ENCODE measurements at places on chromosomes 7 and 10.

- DNase-seq: peak; percentile 47
Measured at GRCh38 chr7:15720849-15721471, 34.5 kb upstream of the MEOX2 start.

- DNase-seq: no peak
Measured at GRCh38 chr7:121002-121785, 71.2 kb upstream of the FAM20C start.

DNA sequence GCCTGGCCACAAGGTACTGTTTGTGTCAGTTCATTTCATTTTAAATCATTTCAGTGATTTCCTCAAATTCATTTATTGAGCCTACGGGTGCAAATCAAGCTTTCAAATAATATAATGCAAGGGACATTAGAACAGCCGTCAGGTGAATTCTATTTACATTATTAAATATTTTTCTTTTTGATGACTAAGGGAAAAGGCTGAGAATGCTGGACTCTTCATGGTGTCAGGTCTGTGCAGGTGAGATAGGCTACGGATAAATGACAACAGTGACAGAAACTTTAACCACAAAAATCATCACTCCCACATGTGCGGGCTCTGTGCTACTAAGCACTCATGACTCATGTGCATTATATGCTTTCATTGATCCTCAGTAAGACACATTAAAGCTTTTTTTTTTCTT, 149.2 kb upstream of the ZNF716 start:
- DNase-seq: no peak

DNA sequence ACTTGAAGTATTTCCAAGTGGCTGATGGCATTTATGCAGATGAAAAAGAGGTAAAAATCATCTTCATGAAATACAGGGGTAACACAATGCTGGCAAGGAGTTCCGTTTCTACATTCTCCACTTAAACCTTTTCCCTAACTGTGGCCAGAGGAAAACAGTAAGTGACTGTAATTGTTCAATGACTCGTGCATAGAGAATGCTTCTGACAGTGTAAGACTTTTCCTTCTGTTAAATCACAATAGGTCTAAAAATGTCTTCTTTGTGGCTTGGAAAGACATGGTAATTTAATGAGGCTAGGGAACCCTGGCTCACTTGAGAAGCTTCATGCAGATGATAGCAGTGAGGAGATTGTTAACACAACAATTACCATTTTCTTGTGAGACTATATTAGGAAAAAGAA, 50.3 kb upstream of the RSU1 start:
- peak; percentile 73 for DNase-seq

GRCh38 chr10:123995082-123995460, 98.3 kb downstream of the CHST15 start:
- no peak for DNase-seq

DNA sequence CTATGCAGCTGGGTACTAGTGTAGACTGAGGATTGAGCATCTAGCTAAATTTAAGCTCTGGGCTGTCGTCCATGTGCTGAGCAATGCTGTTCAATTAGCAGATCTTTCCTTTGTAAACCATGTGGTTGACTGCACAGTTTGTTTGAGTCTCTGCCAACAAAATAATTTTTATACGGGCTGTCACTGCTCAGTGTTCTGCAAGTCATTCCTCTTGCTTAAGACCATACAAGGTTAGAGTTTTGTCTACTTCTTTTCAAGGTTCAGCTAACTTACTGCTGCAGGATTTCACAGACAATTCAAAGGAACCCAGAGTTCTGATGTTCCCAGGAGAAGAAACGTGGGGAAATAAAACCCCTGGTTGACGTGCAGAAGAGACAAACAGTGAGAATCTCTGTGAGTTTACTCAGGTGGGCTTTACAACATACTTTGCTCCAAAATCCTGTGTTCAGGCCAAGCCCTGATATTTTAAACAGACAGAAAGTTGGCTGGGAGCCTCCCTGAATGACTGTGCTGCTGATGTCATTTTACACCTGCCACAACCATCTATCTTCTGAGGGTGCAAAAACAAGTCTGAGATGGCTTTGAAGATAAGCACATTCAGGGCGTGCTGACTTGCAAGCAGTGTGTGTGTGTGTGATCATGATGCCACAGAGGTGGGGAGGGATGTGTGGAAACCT, 177.1 kb upstream of the SVIL start:
- DNase-seq: peak; percentile 94

DNA sequence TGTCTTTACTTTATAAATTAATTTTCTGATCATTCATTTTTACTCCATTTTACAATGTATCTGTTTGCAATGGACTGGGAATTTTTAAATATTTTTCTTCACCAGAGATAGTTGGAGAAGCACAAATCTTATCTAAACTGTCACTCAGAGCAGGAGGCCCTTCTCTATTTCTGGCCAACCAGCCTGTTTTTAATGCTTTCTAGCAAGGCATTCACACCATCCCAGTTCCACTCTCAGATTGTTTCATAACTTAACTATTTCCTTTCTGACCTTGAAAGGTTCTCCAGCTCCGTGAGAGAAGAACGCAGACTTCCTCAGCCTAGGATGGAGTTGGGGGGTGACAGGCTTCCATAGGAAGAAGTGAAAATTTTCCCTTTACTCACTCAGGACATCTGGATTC, 155.8 kb downstream of the SKIDA1 start:
- DNase-seq: no peak

- no peak for DNase-seq
Measured at GRCh38 chr7:1230411-1231213, 2.1 kb upstream of the UNCX start.

DNA sequence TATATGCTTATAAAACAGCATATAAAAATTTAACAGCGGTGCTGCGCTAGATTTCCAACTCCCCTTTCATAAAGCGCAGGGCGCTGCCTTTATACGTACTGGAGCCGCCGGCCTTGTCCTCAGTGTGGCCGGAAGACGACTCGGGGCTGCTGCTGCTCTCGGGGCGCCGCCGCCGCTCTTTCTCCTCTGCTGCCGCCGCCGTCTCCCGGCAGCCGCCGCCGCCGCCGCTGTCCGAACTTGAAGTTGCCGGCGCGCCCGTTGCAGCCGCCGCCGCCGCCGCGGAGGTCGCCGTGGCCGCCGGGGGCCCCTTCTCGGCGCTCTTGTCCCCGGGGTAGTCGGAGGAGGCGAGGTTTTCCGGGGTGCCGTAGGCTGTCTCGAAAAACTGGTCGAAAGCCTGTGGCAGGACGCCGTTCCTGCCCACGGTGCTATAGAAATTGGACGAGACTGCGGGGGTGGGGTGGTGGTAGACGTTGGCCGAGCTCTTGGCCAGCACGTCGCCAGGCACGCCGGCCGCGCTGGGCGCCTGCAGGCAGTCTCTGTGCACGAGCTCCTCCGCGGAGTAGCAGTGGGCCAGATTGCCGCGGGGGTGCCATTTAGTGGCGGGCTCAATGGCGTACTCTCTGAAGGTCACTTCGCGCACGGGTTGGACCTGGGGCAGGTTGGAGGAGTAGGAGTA, 557 bp downstream of the HOXA11 start:
- DNase-seq: peak; percentile 83

DNA sequence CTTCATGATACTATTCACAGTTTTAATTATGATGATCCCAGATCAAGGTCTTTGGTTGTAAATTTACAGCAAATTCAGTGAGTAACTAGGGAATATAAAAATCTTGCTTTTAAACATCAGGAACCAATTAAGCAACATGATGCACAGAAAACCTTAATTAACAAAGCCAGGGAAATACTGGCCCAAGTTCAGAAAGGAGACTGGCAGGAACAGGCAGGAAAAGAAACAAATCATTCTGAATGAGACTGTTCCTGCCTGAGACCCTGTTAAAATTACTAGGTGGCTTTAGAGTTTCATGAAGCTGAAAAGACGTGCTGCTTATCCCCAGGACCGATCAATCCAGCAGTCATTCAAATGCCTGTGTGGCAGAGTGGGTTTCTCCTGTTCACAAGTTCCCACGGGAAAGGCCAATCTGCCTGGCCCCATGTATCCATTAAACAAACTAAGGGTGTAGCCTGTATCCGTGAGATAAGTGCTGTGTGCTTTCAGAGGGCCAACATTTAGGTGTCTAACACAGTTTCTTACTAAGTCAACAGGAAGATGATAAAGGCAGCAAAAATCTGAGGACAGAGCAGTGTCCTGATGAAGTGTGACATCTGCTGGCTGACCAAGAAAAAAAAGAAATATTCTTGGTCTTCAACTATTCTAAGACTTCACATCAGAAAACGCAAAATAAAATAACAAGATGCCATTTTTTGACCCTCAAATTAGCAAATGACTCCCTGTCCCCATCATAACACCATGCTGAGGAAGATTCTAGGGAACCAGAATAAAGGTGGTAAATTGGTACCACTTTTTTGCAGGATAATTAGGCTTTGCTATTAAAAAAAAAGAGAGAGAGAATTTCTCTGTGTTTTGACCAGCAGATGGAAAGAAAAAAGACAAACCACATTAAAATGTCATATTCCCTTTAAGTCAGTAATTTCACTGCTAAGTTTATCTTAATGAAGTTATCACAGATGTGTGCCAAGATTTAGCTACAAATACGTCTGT, 34.2 kb downstream of the PUS7 start:
- DNase-seq: peak; percentile 86

DNA sequence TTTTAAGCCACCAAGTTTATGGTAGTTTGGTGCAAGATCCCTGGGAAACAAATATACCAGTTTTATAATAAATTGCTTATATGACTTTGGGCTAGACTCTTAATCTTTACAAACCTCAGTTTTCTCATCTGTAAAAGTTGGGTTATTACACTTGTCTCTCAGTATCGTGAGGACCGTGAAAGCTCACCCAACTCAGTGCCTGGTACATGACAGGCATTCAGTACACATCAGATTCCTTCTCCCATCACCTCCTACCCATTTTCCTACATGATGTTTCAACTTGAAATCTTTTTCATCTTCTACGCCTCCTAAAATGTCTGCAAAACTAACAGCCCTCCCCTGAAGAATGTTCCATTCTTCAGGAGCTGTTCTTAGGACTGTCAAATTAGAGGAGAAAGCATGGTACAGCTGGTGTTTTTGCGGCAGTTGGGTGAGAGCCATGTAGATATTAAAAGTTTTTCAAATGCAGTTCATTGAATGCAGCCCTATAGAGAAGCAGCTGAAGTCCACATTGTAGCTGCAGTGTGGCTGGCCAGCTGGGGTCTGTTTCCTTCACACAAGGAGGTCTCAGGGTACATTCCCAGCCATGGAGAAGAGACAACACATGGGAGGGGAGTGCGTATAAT, 812.8 kb downstream of the LRMDA start:
- no peak for DNase-seq

DNA sequence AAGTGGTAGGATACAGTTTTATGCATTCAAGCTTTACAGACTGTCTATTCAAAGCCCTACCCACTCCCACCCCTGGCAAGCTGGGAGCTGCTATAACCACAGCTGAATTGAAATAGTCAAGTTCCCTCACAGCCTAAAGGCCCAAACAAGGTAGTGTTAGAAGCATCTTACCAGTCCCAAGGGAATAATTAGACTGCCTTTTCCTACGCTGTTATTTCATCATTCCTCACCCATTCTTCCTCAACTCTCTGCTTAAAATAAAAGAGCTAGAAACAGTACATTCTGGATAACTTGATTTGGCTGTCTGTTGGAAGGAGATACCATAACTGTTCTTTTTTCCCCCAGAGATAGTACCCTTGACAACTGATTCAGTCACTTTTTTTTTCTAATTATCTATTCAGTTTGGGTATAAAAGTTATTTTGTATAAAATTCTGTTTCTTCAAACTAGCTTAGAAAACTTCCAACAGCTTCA, 54.0 kb downstream of the RAPGEF5 start:
- DNase-seq: peak; percentile 32

- DNase-seq: peak; percentile 7
Measured at GRCh38 chr7:40162516-40162915, 27.7 kb downstream of the SUGCT start.

GRCh38 chr7:24340727-24341126, 56.7 kb downstream of the NPY start:
- no peak for DNase-seq

DNA sequence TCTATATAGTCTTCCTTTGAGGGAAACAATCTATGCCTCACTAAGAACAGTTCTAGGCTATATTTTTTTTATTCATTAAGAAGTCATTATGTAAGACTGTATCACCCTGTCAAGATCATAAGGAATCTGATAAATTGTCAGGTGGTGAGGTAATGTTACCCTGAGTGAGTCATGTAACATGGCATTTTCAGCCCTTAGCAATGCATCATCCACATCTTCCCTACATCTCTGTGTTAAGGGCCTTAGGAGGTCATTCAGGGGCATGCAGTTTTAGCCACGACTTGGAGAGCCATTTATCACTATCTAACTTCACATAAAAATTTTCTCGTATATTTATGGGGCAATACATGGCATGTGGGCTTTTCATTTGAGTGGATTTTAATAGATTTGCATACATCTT, 924.5 kb upstream of the MBL2 start:
- no peak for DNase-seq

- DNase-seq: no peak
Measured at GRCh38 chr7:14321947-14322346, 332.5 kb upstream of the ETV1 start.

All from GM23248 (cell line).